Smooth muscle cell of the brain vasculature (primary cell): ENCODE measurements at places on chromosomes 2 and 18.
A peak's percentile ranks its signal among the peaks of the same experiment; 100 is the strongest.

GRCh38 chr2:25276569-25277465, 64.9 kb downstream of the DNMT3A start:
- no peak for DNase-seq

GRCh38 chr2:44936715-44937687, 4.5 kb upstream of the SIX3 start:
- DNase-seq: no peak

GRCh38 chr2:218432676-218433365, 13.9 kb downstream of the VIL1 start:
- no peak for DNase-seq

DNA sequence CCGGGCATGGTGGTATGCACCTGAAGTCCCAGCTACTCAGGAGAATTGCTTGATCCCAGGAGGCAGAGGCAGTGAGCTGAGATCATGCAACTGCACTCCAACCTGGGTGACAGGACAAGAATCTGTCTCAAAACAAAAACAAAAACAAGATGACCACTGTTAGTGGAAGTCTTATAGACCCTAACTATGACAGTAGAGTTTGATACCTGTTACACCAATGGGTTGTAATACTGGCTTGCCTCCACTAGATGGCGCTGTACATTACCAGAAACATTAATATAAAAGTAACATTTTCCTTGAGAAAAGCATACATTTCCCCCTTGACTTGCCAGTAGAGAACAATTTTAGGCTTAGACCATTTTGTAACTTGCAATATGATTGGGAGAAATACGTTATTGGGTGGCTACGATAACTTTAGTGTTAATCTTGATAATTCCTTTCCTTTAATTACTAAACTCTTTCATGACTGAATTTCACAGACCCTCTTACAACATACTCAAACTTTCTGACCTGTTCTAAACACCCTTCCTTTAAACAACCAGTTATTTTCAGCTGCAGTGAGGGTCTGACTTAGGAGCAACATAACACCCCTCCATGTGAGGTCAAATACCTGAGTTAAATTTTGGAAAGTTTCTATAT, 19.5 kb downstream of the SLC25A52 start:
- peak; percentile 3 for DNase-seq

- no peak for DNase-seq
These were observed 36.0 kb downstream of the SKA1 start for GRCh38 chr18:50410894-50411293.

- no peak for DNase-seq
These were observed 171.2 kb downstream of the ACOXL start for GRCh38 chr2:110903548-110903947.

DNA sequence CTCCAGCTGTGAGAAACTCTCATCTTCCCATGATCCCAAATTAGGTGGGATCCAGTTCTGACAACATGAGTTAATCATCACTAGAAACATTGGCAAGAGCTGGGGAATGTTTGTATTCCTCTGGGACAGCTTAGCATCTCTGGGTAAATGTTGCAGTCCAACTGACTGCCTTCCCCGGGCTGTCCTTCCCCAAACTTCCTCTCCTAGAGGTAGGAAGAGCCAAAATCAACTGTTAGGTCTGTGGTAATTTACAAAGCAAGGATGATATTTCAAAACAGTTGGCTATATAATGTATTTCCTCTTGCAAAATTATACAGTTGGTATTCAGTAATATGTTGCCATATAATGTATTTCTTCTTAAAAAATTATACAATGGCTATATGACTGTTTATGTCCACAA, 148.5 kb downstream of the MGAT5 start:
- DNase-seq: peak; percentile 36

- DNase-seq: no peak
These were observed 75.9 kb upstream of the PID1 start for GRCh38 chr2:229346816-229347540.

- DNase-seq: no peak
These were observed 10.3 kb upstream of the GPR17 start for GRCh38 chr2:127635380-127636237.

- DNase-seq: no peak
These were observed 275.6 kb upstream of the CXCR4 start for GRCh38 chr2:136393514-136393913.

GRCh38 chr2:162475661-162476060, 131.7 kb downstream of the GCA start:
- DNase-seq: no peak

DNA sequence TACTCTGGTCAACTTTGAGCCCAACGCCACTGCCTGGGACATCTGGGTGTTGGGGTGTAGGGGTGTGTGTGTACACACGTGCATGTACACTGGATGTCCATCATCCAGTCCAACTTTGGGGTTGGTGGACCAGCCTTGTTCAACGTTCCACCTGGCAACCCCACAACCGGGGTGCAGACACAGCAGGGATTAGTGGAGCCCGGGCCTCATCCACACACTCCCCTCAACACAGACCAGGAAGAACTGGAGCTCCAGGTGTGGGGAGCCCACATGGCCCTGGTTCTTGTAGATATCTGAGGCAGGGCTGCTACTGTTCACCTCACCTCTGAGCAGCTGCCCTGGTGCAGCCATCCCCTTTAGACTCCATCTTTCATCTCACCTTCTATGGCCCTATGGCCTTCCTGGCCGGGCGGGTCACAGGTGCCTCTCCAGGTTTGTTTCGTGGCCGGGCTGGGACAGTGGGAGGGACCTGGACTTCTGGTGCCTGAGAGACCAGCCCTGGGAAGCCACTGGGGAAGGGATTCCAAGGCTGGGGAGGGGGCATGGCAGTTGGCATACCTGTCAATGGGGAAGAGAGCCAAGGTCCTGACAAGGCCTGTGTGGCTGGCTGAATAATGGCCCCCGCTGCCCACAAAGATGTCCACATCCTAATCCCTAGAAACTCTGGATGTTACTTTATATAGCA, 7.5 kb downstream of the NEU2 start:
- DNase-seq: no peak

GRCh38 chr2:1642993-1643619, 101.2 kb downstream of the PXDN start:
- no peak for DNase-seq

DNA sequence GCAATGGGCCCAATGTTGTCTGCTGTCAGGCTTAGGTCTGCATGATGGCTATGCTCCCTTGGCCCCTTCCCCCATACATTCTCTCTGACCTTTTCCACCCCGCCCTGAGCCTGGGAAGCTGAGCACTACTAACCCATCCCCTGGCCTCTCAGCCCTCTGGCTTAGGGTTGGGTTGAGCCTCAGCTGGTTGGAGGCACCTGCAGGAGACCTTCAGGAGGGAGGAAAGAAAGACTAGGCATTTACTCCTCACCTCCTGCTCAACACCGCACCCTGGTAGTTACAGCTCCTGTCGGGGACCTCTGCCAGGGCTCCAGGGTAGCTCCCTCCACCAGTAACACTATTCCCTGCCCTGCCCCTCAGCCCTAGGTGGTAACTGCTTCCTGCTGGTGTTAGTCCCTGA, 80.5 kb downstream of the GALNT14 start:
- DNase-seq: no peak

DNA sequence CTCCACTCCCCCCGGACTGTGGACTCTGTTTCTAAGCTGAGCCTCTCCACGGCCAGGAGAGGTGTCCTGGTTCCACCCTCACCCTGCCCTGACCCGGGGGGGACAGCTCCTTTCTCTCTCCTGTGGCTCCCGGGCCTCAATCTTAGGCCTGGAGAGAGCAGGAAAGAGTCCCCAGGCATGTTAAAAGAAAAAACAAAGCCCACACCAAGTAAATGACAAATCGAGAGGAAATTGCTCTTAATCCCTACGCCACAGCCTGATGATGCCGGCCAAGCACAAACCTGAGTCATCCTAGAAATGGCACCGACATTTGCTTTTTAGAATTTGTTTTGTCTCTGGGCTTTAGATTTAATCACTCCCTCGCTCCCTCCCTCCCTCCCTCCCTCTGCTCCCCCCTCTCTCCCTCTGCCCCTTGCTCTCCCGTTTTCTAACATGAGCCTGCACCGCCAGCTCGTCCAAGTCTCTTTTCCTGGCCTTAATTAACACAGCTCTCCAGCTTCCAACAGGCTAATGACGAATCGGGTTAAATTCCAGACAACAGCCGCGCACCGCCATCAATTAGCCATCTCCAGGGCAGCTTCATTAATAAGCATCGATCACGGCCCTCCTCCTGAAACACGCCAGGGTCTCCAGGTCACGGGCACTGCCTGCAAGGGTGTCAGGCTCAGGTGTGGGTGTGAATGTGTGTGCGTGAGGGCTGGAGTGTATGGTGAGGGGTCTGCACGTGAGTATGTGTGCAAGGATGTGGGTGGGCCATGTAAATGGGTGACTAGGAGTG, 230.8 kb downstream of the CELF4 start:
- no peak for DNase-seq

DNA sequence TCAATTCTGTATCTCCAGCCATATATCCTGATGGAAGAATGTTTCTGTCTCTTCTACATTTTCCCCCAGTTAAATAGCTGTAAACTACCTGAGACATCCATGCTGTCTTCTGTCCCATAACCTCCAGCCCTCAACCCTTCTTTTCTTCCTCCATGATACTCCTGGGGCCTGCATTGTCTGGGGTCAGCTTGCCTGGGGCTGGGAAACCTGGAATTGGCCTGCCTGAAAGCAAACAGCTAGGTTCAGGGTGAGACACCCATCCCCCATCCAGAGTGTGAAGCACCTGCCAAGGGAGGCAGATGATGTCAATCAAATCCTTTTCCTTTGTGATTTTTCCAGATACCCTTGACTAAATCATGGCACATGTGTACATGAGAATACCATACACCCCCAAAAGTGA, 313.7 kb upstream of the MGAT5 start:
- no peak for DNase-seq

DNA sequence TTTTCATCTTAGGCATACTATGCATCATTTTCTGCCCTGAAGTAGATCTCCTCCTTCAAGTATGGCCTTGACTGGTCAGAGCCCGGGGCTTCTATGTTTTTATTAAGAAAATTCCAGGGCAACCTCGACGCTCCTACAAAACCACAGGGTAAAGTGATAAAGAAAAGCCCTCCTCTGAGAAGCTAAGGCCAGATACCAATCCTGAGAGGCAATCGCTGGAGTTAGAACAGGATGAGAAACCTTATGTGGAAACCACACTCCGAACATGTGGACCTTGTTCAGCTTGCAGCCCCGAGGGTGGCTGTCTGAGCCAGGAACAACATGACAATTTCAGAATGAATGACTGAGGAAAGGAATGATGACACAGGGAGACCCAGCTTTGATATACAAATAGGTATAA, 35.6 kb downstream of the RMC1 start:
- DNase-seq: no peak
